Body of pancreas (tissue), 4 donors: ENCODE measurements at places on chromosomes 3 and 15. TPM values are rescaled to one million over a fixed set of nuclear protein-coding genes. Genes with fewer than 3 reads are reported as not detected.
A peak's percentile ranks its signal among the peaks of the same experiment; 100 is the strongest.

DNA sequence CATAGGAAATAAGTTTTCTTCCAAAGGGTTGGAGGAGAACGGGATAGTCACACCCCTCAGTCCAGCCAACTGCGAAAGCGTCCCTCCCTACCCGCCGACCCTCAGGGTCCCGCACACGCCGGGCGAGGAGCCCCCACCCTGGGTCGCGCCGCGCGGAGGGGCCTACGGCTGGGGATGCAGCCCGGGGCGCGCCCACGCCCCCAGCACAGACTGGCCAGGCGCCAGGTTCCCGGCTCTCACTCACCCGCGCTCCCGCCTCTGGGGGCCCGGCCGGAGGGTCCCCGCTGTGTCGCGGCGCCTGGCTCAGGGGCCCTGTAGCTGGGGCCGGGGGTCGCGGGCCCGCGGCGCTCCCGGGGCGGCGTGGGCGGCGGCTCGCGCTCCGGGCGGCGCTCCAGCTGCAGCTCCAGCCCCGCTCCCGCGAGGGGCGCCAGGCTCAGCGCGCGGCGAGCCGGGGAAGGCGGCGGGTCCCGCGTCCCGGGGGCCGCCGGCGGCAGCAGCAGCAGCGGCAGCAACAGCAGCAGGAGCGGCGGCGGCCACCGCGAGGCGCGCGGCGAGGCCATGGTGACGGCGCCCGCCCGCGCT is 375 bp downstream of the HEG1 start:
- H3K36me3 ChIP-seq: no peaks in the 10 kb centered on the region
- peak overlapping the region; percentile 82 for H3K27ac ChIP-seq
- peak; percentile 28 for DNase-seq
- H3K4me3 ChIP-seq: peak overlapping the region; percentile 15

GRCh38 chr3:73535137-73535536 is 89.6 kb downstream of the PDZRN3 start:
- no peak overlapping the region for H3K4me3 ChIP-seq
- no peaks in the 10 kb centered on the region for H3K27me3 ChIP-seq
- no peak overlapping the region for H3K27ac ChIP-seq
- H3K36me3 ChIP-seq: no peaks in the 10 kb centered on the region
- H3K4me1 ChIP-seq: peaks cover 7% of the 10 kb centered on the region
- DNase-seq: no peak

The CYP8B1 gene
- total RNA-seq: not detected

DNA sequence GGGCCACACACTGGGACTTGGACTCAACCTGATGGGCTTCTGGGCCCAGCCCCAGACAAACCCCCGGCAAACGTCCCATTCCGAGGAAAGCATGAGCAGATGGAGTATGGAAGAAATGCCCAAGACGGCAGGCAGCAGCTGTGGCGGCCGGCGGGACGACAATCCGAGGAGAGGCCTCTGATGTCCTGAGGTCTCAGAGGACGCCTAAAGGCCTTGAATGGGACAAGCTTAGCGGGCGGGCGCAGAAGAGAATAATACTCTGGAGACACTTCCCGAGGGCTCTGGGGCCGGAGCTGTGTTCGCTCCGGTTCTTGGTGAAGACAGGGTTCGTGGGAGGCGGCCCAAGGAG is 482 bp upstream of the OGG1 start:
- peaks cover 26% of the 10 kb centered on the region for H3K4me1 ChIP-seq
- DNase-seq: no peak
- H3K27me3 ChIP-seq: no peaks in the 10 kb centered on the region
- peak overlapping the region; percentile 83 for H3K27ac ChIP-seq
- peak overlapping the region; percentile 23 for H3K4me3 ChIP-seq

- DNase-seq: no peak
- peaks cover 4% of the 10 kb centered on the region for H3K4me1 ChIP-seq
- H3K27me3 ChIP-seq: no peaks in the 10 kb centered on the region
- no peak overlapping the region for H3K4me3 ChIP-seq
- no peaks in the 10 kb centered on the region for H3K36me3 ChIP-seq
- H3K27ac ChIP-seq: no peak overlapping the region
Measured at GRCh38 chr3:73433687-73434086, 191.1 kb downstream of the PDZRN3 start.

GRCh38 chr15:58491499-58492202 is 59.9 kb downstream of the LIPC start:
- peak overlapping the region; percentile 30 for H3K27ac ChIP-seq
- H3K4me3 ChIP-seq: no peak overlapping the region
- H3K4me1 ChIP-seq: peaks cover 7% of the 10 kb centered on the region
- DNase-seq: no peak

DNA sequence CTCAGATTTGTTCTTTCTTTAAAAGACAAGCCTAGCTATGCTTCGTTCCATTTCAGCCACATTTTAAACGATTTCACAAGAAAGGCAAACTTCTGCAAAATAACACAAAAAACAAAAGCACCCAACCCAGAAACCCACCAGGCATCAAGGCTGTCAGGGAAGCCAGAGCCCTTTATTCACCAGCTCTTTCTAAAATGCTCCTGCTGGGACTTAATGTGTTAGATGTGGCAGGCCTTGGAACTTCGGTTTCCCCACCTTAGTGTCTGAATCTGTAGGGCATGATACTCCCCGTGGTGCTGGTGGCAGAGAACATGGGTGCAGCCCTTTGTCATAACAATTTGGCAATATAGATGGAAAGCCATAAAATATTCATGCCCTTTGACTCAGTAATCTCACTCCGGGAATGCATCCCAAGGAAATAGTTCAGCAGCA is 56.8 kb upstream of the LCTL start:
- H3K36me3 ChIP-seq: no peaks in the 10 kb centered on the region
- H3K4me1 ChIP-seq: peaks cover 16% of the 10 kb centered on the region
- H3K4me3 ChIP-seq: no peak overlapping the region
- H3K27me3 ChIP-seq: no peaks in the 10 kb centered on the region

DNA sequence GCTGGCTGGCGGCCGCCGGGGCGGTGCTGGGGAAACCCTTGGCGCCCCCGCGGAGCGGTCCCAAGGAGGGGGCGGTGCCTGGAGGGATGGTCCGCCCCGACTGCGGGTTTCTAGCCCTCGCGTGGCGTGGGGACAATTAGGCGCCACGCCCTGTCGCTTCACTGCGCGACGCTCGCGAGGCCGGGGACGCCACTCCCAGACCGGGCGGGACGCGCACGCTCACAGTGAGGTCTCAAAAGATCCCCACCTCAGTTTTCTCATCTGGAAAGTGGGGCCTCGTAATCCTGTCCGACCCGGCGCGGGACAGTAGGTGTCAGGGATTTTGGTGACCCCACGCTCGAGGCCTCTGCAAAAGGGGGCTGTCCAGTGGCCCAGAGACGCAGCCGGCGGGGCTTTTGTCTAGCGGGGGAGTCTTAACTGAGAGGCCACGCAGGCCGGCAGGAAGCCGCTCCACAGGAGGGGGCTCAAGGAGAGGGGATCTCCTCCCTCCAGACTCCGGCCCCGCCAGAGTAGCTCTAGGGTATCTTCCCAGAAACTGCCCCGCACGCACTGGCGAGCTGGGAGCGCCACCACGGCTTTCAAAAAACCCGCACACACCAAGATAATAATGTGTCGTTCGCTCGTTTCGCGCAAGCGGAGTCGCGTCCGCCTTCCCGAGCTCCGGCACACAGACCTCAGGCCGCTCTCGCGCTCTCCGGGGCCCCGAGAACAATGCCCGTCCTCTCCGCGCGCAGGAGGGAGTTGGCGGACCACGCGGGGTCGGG is 710 bp upstream of the CLK3 start:
- peaks cover 49% of the 10 kb centered on the region for H3K4me1 ChIP-seq
- H3K27me3 ChIP-seq: no peaks in the 10 kb centered on the region
- H3K27ac ChIP-seq: peak overlapping the region; percentile 97
- peak; percentile 70 for DNase-seq

GRCh38 chr3:165643425-165643824 is 193.8 kb downstream of the BCHE start:
- DNase-seq: no peak
- H3K27ac ChIP-seq: no peak overlapping the region
- no peaks in the 10 kb centered on the region for H3K36me3 ChIP-seq

The CCR9 gene
- total RNA-seq: not detected

DNA sequence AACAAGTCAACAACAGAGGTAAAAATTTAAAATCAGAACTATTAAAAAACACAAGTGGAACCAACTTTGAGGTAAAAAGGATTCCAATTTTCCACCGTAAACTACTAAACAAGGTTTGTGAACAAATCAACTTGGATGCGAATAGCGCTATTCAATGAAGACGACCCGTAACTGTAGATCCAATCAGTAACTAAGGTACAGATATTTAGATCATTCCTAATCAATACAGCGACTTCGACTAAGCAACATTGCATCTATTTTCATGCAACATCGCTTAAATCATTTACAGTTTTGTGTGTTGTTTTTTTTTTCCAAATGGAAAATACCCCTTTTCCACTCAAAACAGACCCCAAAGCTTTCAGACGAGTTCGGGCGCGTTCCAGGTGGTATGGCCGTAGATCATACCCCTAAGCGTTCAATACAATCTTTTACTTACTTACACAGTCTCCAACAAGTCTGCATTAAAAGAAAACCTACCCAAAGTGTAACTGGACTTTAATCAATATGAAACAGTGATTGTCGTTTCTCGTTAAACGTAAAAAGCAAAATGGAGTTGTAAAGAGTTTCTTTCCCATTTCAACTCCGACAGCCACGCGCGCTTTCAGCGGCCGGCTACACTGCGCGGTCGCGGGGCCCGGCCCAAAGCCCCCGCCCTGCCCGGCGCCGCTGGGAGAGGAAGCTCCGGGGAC is 786 bp downstream of the RHOA start:
- no peak for DNase-seq
- H3K36me3 ChIP-seq: no peaks in the 10 kb centered on the region
- H3K27ac ChIP-seq: peak overlapping the region; percentile 93

DNA sequence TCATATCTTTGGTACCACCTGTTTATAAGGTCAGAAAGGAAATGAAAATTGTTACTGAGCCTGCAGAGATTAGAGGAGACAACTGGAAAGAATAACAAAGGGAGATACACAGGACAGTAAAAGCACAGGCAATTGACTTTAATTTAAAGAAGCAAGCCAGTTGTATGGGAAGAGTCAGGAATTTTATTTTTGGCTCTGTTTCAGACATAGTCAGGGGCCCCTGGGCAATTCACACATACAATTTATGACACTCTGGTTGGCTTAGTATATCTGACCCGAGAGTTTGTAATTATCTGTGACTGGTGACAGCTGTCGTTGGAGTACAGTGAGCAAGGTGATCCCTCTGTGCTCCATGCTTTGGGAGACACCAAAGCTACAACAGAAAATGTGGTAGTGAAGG is 591.9 kb upstream of the NECTIN3 start:
- H3K27ac ChIP-seq: no peak overlapping the region
- H3K4me3 ChIP-seq: no peak overlapping the region
- no peaks in the 10 kb centered on the region for H3K27me3 ChIP-seq
- H3K4me1 ChIP-seq: no peaks in the 10 kb centered on the region

- H3K27me3 ChIP-seq: no peaks in the 10 kb centered on the region
- no peaks in the 10 kb centered on the region for H3K36me3 ChIP-seq
- no peaks in the 10 kb centered on the region for H3K4me1 ChIP-seq
- H3K4me3 ChIP-seq: no peak overlapping the region
- DNase-seq: peak; percentile 48
Measured at GRCh38 chr3:74267588-74268184, 346.8 kb downstream of the CNTN3 start.

DNA sequence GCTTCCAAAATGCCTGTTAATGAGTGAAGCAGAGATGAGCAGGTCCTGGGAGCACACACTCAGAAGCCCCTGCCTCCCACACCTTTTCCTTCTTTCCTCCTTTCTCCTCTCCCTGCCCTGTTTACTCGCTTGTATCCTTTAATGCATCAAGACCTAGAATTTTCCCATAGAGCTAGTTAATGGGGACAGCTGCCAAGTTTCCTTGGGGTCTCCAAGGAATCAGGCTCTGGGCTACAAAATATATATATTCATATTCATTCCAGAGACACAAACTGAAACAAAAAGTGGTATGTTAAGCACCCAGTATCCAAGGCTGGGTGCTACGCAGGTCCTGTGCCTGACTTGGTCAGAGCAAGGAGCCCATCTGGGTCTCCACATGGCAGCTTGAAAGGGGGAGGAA is 235.6 kb downstream of the MYRIP start:
- no peaks in the 10 kb centered on the region for H3K4me1 ChIP-seq
- DNase-seq: no peak
- H3K27me3 ChIP-seq: no peaks in the 10 kb centered on the region
- no peaks in the 10 kb centered on the region for H3K36me3 ChIP-seq
- H3K4me3 ChIP-seq: no peak overlapping the region

GRCh38 chr3:163490119-163490518 is 1588.2 kb downstream of the SI start:
- no peaks in the 10 kb centered on the region for H3K27me3 ChIP-seq
- H3K36me3 ChIP-seq: no peaks in the 10 kb centered on the region
- peak; percentile 49 for DNase-seq

The CYP19A1 gene
- not detected for total RNA-seq

The LRTM1 gene
- not detected for total RNA-seq

DNA sequence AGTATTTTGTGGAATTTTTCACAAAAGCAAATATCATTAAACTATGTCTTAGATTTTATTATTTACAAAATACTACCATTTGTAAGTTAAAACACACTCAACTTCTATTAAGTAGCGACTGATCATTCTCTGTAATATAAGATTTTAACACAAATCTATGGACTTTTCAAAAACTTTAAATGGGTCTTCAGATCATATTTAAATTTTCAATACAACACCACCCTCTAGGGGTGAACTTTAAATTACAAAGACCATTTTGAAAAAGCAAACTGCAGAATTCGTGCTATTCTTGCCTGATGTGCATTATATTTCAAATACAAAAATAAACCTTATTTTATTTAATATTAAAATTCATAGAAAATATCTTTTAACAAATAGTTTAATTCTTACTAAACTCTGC is 8.2 kb upstream of the VGLL4 start:
- no peak for DNase-seq
- peaks cover 37% of the 10 kb centered on the region for H3K4me1 ChIP-seq
- no peak overlapping the region for H3K4me3 ChIP-seq

- H3K36me3 ChIP-seq: no peaks in the 10 kb centered on the region
- H3K27ac ChIP-seq: no peak overlapping the region
- H3K4me3 ChIP-seq: no peak overlapping the region
- no peaks in the 10 kb centered on the region for H3K4me1 ChIP-seq
- no peak for DNase-seq
Measured at GRCh38 chr3:21839592-21839991, 88.6 kb upstream of the ZNF385D start.

GRCh38 chr3:25405335-25405734 is 22.7 kb upstream of the RARB start:
- no peak for DNase-seq
- H3K36me3 ChIP-seq: no peaks in the 10 kb centered on the region
- no peaks in the 10 kb centered on the region for H3K27me3 ChIP-seq
- H3K4me1 ChIP-seq: no peaks in the 10 kb centered on the region

- H3K4me1 ChIP-seq: no peaks in the 10 kb centered on the region
- no peak overlapping the region for H3K4me3 ChIP-seq
- no peak for DNase-seq
- no peaks in the 10 kb centered on the region for H3K27me3 ChIP-seq
Measured at GRCh38 chr15:75357976-75358673, 10.3 kb downstream of the MAN2C1 start.

The TERC gene
- 79.1 TPM for total RNA-seq

The LYZL4 gene
- not detected for total RNA-seq
